A549 treated with dexamethasone at 1 μM for 4 hours (cell line): ENCODE measurements at places on chromosomes 13 and 19. TPM values are rescaled to one million over a fixed set of nuclear protein-coding genes. Genes with fewer than 3 reads are reported as not detected.

SELENOV gene
- 0.05 TPM in 1 of 5 replicates, not detected in the others for total RNA-seq

ZNF541 gene
- total RNA-seq = 0.02 to 0.05 TPM (median 0.04 TPM) in 3 of 5 replicates, not detected in the others

CPAMD8 gene
- total RNA-seq = 0.05 to 0.33 TPM (median 0.09 TPM) in 5 replicates

CILP2 gene
- 0.11 to 0.31 TPM (median 0.18 TPM) in 5 replicates for total RNA-seq

C19orf85 gene
- total RNA-seq = 0.10 TPM in 1 of 5 replicates, not detected in the others

SMIM17 gene
- total RNA-seq = 0.09 to 0.11 TPM in 2 of 5 replicates, not detected in the others

GPR42 gene
- not detected in 5 replicates for total RNA-seq

CLDND2 gene
- 8.9 to 13.0 TPM (median 12.9 TPM) in 5 replicates for total RNA-seq

LGALS14 gene
- not detected in 5 replicates for total RNA-seq

OR7A5 gene
- total RNA-seq = not detected in 5 replicates

OR7C1 gene
- not detected in 5 replicates for total RNA-seq

DIAPH3 gene
- total RNA-seq = 6.7 to 9.6 TPM (median 8.3 TPM) in 5 replicates

PSG3 gene
- total RNA-seq = 0.07 to 0.15 TPM (median 0.08 TPM) in 5 replicates

CEACAM16 gene
- 0.05 to 0.14 TPM (median 0.08 TPM) in 4 of 5 replicates, not detected in the other for total RNA-seq

MIR17HG gene
- total RNA-seq = 0.45 to 1.00 TPM (median 0.81 TPM) in 5 replicates

SIGLECL1 gene
- 0.08 TPM in 1 of 5 replicates, not detected in the others for total RNA-seq

NLRP7 gene
- not detected in 5 replicates for total RNA-seq

ODAD3 gene
- total RNA-seq = 0.92 to 1.9 TPM (median 1.4 TPM) in 5 replicates

PSG2 gene
- not detected in 5 replicates for total RNA-seq

FARP1 gene
- 13.1 to 23.5 TPM (median 21.6 TPM) in 5 replicates for total RNA-seq

ZNF43 gene
- total RNA-seq = 2.1 to 3.2 TPM (median 2.6 TPM) in 5 replicates

CEACAM8 gene
- not detected in 5 replicates for total RNA-seq

CCL25 gene
- total RNA-seq = not detected in 5 replicates

DENND1C gene
- total RNA-seq = 0.13 to 0.25 TPM (median 0.21 TPM) in 5 replicates

KLK8 gene
- not detected in 5 replicates for total RNA-seq
